ENCODE measurements at places on chromosomes 5 and 9. TPM values are rescaled to one million over a fixed set of nuclear protein-coding genes. Genes with fewer than 3 reads are reported as not detected.

GRCh38 chr5:16784843-16785791, 151.0 kb downstream of the MYO10 start:
- DNase-seq: no peak

- no peak for DNase-seq
These were observed 33.1 kb downstream of the RPS23 start for GRCh38 chr5:82244854-82245635.

GRCh38 chr5:35816881-35817521, 39.7 kb upstream of the IL7R start:
- no peak for DNase-seq

GRCh38 chr5:54520438-54520846, 2.9 kb downstream of the SNX18 start:
- no peak for DNase-seq

DNA sequence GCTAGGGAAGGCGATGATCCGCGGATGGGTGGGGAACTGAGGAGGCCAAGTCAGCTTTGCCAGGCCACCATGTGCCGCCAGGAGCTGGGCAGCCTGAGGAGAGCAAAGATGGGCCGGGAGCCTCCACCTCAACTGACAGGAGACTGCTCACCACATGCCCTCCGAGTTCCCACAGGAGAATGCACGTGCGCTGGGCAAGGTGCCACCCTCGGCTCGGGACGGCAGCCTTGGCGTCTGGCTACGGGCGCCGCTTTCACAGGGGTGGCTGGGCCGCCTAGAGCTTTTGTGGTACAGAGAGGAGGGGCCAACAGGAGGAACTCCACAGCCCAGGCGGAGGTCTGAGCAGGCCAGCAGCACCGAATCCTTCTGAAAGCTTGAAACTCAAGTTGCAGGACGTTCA, 5.3 kb upstream of the TBC1D9B start:
- DNase-seq: no peak

- DNase-seq: no peak
These were observed 7.6 kb downstream of the DCANP1 start for GRCh38 chr5:135439231-135440205.

- DNase-seq: no peak
These were observed 34.4 kb downstream of the FEM1C start for GRCh38 chr5:115510145-115510645.

DNA sequence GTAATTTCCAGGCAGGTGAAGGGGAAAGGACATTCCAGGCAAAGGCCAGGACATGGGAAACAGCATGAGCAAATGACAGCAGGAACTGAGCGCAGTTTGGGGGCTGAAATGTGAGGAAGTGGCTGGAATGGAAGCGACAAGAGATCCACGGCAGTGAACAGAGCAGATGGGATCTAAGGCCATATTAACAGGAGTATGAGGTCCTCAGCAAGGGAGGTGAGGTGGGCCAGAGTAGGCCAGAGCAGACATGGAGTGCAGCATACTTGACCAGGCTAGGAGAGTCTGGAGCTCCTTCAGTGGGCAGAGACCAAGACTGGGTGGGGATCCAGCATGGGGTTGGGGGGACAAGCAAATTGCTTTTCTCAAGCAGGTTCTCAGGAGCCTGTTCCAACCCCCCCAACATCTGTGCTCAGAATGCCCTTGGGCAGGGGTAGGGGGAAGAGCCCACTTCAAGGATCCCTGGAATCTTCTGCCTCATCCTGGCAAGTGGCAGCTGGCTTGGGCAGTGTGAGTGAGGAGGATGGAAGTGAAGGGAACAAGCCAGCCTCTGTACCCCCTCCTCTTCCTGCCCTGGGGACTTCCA, 34.5 kb downstream of the DAB2IP start:
- DNase-seq: no peak

DNA sequence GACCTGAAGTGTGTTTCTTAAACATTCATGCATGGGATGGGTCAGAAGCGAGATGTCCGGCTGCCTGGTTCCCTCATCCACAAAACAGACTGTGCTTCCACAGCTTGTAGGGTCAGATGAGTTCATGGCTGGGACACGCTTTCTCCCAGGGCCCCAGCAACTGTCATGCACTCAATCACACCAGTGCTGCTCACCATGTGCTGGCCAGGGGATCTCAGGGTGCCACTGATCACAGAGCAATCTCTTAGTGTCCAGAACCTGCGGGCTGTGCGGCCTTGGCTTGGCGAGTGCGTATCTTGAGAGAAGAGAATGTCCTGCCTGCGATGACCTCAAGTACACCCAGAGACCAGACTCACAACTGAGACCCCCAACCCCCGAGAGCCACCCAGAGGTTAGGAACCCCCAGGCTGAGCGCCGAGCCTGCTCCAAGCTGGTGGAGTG, 26.0 kb upstream of the FCN2 start:
- no peak for DNase-seq

DNA sequence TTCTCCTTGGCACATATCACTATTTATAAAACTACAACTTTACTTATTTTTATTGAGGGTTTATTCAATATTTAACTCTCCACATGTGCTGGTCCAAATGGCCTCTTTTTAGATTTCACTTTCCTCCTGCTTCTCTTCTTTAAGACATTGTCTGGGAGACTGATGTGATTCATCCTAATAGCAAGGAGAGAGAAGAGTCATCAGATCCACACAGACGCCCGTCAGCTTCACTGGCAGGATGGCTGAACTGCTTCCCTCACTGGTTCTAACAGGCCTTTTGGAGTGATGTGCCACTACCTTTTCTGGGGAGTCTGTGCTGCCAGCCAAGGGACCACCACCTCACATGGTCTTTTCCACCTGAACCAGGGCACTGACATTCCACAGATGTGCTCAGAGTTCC, 16.5 kb upstream of the ROR2 start:
- DNase-seq: no peak

DNA sequence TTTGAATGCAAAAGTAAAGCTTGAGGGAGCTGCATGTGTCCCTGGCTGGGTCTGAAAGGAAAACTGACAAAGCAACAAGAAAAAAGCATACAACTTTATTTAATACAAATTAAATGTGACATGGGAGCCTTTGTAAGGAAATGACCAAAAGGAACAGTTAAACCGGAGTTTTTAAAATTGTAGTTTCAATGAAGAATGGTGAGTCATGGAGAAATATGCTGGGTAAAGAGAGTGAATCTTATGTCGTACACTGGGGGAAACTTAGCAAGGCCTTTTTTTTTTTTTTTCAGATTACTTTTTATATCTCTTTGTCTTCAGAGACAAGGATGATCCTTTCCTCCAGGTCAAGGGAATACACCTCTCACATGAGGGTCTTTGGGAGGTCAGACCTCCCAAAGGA, 50.1 kb upstream of the FBXL17 start:
- DNase-seq: no peak

DNA sequence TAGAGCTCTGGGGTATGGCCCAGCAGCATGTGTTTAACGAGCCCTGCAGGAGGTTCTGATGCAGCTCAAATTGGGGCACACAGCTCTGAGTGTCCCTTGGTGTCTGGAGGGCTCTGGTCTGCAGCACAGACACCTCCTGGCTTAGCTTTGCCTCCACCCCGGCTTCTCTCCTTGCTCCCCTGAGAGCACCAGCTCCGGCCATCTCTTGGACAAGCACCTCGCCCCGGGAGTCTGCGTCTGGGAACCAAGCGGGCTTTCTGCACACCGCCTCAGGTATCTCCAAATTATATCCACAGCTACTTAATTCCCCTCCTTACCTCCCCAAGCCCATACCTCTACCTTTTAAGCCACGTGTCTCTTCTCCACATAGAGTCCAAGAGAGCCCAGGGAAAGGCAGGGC, 83.7 kb upstream of the IRX4 start:
- DNase-seq: no peak

- DNase-seq: no peak
These were observed 369.4 kb downstream of the TMEM161B start for GRCh38 chr5:87899208-87899661.

DNA sequence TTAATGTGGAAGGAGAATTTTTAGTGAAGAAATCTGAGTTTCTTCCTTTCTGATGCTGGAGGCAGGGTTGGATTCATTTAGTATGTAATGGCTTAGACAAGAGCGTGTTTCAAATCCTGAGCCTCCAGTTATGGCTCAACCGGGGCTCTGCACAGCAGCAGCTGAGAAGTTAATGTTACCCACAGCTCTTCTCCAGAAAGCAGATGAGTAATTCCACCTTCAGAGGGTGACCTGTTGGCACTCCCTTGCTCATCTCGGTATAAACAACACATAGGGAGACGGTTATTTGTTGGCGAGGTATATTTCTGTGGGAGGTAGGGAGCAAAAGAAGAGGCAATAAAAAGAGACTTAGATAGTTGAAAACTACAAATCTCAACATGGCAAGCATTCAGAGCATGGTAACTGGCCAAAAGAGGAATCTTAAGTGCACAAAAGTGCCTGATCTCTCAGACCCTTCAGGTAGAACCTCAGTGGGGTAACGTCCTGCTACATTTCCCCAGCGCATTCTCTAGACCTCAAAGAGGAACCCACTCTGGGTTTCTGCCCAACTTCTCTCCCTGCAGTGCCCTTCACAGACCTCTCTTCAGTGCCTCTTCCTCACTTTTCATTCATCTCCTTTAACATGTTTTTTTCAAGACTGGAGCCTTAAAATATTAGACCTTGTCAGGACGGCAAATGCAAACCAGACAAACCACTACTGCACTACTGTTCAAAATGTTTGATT, 417.5 kb upstream of the ADAMTSL1 start:
- no peak for DNase-seq

DNA sequence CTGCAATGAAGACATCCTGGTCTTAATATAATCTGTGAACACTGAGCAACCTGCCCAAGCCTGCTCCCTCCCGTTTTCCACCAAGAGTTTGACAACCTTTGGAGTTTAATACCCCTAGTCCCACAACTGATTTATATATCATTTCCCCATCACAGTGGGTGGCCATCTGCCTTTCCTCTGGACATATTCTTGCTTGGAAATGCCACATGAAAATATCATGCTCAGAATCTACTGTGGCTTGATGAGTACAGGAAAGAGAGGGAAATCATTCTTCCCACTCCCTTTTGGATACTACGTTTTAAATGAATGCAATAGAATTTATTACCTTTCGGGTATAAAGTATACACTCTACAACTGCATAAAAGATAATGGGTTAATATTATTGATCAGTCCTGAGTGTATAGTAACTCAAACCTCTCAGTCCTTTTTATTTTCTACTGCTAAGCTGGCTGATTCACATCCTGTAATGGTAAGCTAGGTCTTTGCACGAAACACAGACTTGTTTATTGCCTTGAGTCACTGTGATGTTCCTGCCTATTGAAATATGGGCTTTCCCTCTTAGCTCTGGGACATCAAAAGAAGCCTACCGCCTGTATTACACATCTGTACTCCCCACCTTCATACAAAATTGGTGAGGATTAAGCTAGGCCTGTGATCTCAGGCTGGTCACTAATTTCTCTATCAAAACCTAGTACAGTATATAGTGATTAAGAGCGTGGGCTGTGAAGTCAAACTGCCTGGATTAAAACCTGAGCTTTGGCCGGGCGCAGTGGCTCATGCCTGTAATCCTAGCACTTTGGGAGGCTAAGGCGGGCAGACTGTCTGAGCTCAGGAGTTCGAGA, 67.6 kb upstream of the NR5A1 start:
- peak; percentile 68 for DNase-seq

DNA sequence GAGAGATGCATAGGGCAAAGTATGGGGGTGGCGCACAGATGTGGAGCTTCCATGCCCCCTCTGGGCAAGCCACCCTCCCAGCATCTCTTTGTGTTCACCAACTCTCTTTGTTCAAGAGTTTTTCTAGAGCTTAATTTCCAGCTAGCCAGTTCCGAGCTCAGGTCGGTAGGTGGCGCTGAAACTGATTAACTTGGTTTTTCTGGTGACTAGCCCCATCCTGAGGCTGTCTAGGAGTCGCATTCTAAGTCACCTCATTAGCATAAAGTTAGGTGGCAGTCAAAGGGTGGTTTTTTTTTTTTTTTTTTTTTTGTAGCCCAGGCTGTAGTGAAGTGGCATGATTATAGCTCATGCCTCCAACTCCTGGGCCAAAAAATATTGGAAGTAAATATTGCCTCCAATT, 476.4 kb downstream of the KDM4C start:
- DNase-seq: no peak

GRCh38 chr5:122118356-122118948, 10.9 kb upstream of the ZNF474 start:
- DNase-seq: no peak

DNA sequence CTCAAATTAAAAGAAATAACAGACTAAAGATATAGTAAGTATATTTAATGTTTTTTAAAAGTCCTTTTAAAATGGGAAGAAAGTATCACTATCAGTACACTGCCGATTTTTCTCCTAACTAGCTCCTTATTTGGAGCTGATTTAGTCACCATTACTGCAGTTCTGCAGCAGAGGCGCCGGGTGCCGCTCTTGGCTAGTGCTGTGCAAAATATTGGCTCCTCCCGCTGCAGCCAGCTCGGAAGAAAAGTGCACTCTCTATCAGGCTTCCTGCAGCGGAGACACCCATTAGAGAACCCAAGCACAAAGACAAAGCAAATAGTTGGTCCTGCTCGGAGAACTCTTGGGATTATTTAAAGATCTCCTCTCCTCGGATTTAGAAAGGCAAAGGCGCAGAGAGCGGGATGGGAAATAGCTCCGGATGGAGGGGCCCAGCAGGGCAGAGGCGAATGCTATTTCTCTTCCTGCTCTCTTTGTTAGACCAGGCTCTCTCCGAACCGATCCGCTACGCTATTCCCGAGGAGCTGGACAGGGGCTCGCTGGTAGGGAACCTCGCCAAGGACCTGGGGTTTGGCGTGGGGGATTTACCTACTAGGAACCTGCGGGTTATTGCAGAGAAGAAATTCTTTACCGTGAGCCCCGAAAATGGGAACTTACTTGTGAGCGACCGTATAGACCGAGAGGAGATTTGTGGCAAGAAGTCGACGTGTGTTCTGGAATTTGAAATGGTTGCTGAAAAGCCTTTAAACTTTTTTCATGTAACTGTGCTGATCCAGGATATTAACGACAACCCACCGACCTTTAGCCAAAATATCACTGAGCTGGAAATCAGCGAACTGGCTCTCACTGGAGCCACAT, at the start of gene PCDHGB3:
TSS of gene PCDHGB3 (plus strand) at position 249 of the 855 bp plus-strand sequence. CDS start at position 402, 153 bp downstream.
- no peak for DNase-seq

- no peak for DNase-seq
These were observed 752 bp upstream of the ANKH start for GRCh38 chr5:14872070-14872989.

FOXD4L6 gene
- total RNA-seq: not detected

CXCL14 gene
- not detected for total RNA-seq

HMCN2 gene
- total RNA-seq: 0.05 TPM

TRIM36 gene
- 1.6 TPM for total RNA-seq

PCDHB16 gene
- 1.8 TPM for total RNA-seq

DOCK8 gene
- total RNA-seq: 1.4 TPM

PAIP1 gene
- 127 TPM for total RNA-seq

BTNL8 gene
- not detected for total RNA-seq

CERCAM gene
- total RNA-seq: 11.3 TPM

TMEM215 gene
- total RNA-seq: not detected

ACOT12 gene
- 0.74 TPM for total RNA-seq

CAMK4 gene
- 0.39 TPM for total RNA-seq

CAPSL gene
- total RNA-seq: not detected

Measured in Panc1 (cell line).